Left hindlimb (tissue), 1 donor: ENCODE measurements at places on chromosomes 16 and 17.

GRCh38 chr17:70478902-70479301 lies 309.6 kb downstream of the KCNJ2 start:
- no peak for DNase-seq

- DNase-seq: no peak
Measured at GRCh38 chr17:61450641-61451537, 1.3 kb upstream of the TBX4 start.

- DNase-seq: peak; percentile 82
Measured at GRCh38 chr16:17467923-17468540, 2.7 kb downstream of the XYLT1 start.

DNA sequence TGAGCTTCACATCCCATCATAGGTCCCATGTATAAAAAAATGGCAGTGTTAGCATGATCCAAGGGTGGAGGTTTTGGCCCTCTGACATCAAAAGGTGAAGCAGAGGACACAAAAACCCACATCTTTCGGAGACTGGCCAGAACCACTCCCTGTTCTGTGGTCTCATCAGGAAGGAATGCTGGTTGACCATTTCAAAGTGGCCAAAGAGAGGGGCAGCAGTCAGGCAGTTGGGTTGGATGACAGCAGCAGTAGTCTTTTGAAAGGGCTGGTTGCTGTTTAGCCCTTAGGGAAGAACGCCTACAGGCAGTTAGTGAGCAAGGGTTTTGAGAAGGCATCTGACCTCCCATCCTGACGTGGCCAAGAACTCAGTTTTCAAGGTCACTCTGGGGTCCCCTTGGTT lies 40.5 kb downstream of the LCMT1 start:
- DNase-seq: peak; percentile 47

DNA sequence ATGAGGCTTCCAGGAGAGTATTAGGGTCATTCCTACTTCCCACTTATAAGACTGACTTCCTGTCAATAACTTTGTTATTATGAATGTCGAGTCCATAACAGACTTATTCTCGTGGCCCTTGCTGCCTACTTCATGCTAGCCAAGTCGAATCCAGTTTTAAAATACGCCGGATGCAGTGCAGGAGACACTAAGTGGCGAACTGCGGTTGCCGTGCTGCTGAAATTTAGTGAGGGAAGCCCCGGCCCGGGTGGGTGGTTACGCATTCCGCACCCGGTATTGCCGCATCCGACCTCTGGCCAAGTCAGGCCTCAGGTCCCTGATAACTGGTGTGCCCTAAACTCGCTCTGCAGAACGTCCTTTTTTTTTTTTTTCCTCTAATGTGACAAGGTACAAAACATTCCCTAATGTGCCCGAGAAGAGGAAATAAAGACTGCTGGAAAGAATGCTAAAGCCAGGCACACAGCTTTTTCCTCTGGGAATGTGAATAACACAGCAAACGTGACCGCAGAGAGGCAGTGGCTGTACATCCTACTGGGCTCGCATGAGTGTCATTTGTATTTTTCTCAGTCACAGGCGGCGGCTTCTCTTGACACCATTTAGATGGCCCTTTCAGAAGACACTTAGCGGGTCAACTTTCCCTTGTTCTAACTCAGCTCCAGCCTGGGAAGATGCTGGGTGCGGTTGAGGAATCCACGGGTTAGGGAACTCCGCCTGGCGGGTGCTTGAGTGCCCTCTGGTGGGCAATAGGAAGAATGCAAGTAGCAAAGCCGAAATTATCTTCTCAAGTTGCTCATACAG lies 7.1 kb upstream of the AKTIP start:
- DNase-seq: peak; percentile 73

- no peak for DNase-seq
Measured at GRCh38 chr17:35299135-35299534, 56.3 kb downstream of the SLFN5 start.

DNA sequence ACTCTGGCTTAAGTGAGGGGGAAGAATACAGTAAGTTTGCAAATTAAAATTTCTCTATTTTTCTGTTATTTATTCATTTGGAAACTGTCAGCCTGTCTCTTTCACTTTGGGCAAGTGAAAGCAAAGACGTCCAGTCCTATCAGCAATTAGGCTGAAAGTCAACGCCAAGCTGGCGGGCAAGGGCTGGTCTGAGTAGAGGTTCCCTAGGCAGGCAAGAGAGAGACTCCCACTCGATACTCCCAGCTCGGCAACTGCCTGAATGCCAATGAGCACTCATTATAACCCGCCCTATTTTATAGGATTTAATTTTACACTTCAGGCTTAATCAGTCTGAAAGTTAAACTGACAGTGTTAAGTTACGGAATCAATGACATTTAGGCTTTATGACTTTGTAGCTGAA lies 14.3 kb upstream of the SLC38A8 start:
- no peak for DNase-seq

GRCh38 chr17:67488161-67488560 lies 111.1 kb downstream of the PITPNC1 start:
- no peak for DNase-seq

- no peak for DNase-seq
Measured at GRCh38 chr16:70576431-70577255, 53.0 kb downstream of the SF3B3 start.

GRCh38 chr17:41705271-41705991 lies 6.7 kb upstream of the GAST start:
- no peak for DNase-seq

GRCh38 chr16:69589434-69590269 lies 23.9 kb downstream of the NFAT5 start:
- no peak for DNase-seq

- no peak for DNase-seq
Measured at GRCh38 chr16:23448392-23448791, 4.6 kb downstream of the COG7 start.

GRCh38 chr17:29593591-29594518 lies 923 bp downstream of the ANKRD13B start:
- DNase-seq: peak; percentile 41

- DNase-seq: no peak
Measured at GRCh38 chr17:14361945-14362508, 61.1 kb downstream of the HS3ST3B1 start.
